ENCODE measurements at places on chromosomes 7 and 10.

- DNase-seq: no peak
These were observed 84.6 kb upstream of the CAPZA2 start for GRCh38 chr7:116777651-116778281.

DNA sequence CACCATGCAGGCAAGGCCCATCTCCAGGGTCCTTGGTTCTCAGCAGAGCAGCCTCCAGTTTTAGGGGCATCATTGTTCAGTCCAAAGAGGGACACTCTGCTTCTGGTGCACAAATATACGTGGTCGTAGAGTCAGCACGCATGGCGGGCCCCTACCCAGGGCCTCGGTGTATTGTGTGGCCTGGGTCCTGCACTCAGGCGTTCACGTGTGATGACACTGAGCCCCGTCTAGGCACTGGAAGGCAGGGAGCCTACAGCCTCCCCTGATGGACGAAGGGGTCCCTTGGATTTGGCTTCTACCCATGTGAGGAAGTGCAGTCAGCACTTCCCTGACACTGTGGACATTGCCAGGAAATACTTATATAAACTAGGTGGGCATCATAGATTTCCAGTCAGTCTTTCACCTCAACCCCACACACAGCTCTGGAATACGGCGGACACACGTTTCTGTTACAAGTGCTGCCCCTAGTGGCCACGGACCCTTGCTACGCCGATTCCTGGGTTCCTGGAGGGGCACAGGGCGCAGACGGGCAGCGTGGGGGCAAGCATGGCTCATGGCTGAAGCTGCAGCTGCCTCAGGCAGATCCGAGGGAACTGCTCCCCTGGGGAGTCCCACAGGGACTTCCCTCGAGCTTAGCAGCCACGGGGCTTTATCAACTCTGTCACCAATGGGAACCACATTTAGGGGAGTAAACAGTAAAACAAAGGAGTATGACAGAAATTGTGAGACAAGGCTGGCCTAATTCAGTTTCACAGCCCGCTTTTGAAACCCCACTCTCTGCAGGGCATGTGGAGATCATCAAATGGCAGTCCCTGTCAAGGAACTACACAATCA, 25.4 kb downstream of the AIFM2 start:
- no peak for DNase-seq

DNA sequence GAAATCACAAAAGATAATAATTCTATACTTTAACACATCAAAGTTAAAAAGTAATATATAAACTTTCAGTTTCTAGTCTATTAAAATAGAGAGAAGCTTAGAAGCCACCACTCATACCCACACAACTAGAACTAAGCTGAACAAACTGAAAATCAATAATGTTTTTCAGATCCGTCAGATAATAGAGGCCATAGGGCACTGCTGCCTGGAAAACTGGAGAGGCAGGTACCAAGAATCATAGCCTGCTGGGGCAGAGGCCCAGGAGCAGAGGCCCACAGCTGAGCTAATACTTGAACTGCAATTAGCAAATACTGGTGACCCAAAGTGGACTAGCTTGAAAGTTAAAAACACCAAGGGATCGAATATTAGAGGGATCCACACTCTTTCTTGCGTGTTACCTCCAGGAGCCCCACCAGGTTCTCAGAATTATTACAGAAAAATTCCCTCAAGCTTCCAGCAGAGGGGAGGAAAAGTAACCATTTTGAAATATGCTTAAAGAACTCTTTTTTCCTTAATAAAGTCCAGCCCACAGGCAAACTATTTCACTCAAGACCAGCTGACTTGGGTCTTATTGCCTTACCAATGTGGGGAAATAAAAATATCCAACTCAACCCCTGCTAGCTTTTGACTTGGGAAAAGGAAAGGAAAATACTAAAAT, 774.1 kb upstream of the IGFBP3 start:
- no peak for DNase-seq

GRCh38 chr7:69839782-69840181, 241.5 kb downstream of the AUTS2 start:
- DNase-seq: no peak

DNA sequence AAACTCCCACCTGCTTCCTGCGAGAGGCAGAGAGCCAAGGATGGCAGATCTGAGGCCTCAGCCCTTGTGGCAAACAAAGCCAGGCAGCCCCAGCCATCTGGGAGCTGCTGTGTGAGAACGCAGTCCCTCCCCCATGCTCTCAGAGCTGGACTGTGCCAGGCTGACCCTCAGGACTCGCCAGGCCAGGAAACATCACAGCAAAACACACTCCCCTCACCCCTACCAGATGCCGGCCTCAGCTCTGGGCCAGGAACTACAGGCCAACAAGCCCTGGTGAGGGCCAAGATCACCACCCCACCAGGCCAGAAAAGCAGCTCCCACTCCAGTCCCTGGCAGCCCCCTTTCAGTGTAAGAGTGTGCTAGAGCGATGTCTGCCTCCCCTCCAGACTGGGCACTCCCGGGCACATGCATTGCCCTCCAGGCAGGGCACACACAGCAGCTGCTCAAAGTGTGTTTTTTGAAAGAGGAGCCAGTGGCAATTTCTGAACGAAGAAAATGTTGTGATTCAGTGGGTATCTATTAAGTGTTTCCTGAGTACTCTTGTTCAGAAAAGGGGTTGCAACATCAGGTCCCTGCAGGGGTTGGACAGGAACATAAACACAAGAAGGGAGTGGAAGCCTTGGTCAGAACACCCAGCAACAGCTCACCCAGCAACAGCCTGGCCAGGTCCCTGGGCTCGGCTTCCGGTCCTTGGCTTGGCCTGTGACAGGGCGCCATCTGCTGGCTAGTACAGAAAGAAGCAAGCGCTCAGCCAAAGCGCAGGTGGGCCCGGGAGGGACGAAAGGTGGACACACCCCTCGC, 18.3 kb downstream of the LRRC20 start:
- peak; percentile 66 for DNase-seq

DNA sequence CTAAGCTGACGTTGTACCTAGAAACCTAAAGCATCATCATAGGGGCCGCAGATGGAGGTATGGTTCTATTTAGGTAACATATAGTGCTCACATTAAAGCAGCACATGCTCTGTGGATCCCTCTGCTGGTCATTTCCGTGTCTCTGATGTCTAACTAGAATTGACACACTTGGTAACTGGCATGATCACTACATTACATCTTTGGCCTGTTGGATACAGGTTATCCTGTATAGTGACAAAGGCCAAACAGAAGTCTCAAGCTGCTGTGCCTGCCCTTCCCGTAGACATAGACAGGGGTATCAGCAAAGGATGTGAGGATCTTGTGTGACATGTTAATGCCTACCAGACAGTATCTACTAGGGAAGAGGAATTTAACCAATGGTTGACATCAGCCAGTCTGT, 51.2 kb downstream of the KIF5B start:
- DNase-seq: no peak

DNA sequence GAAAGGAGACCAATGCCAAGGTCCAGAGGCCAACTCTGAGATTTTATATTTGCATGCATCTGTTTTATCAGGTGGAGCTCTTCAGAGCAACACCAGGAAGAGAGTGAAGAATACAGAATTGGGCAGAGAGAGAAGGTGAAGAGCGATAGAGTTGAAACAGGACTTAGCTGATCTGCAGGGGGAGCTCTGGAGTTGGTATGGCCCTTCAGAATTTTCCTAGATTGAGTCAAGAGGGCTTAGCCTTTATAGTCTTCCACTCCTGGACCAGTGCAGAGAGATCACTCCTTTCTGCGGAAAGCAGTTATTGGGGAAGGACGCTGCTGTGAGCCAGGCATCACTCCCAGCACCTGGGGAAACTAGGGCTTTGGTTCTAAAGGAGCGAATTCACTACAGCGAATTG, 105.0 kb upstream of the DGKB start:
- no peak for DNase-seq

DNA sequence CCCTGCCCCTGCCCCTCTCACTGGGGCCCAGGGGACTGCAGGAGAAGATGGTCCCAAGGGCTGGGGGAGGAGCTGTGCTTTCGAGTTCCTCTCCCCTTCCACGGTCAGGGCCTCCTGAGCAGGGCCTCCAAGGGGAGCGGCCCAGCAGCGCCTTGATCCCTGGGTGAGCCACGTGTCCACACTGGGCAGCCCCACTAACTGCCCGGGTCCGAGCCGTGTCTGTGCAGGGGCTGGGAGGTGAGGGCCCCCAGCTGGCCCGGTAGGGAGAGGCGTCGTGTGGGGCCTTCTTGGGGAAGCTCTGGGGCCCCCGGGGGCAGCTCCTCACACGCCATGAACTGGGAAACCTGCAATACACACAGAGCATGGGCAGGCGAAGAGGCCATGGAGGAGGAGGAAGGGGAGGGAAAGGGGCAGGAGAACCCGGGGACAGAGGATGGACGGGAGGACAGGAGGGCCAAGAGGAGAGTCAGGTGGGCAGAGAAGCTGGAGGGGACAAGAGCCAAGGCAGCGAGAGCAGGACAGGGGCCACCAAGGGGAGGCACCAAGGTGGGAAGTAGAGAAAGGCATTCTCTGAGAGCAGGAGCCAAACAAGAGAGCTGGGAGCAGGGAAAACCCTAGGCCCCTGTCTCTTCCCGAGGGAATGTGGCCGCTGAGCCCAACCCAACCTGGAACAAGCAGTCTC, 32.8 kb downstream of the KCNH2 start:
- DNase-seq: no peak

- DNase-seq: no peak
These were observed 1.6 kb upstream of the KBTBD2 start for GRCh38 chr7:32893207-32893524.

DNA sequence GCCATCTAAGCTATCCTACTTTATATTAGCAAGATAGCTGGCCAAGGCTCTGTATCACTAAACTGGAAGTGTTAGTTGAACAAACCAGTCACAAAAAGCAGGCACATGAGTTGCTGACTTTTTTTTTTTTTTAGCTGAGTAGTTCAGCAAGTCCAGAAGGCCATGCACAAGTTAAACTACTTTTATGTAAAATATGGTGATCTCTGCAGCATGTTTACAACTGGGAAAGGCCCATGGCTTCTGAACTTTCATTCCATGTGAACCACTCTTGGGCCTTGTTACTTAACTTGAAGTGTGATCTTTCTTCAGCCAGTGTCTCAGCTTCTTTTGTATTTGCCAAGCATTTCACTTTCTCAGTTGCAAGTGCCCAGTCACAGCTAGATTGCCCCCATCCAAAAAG, 78.5 kb downstream of the CALD1 start:
- DNase-seq: no peak

DNA sequence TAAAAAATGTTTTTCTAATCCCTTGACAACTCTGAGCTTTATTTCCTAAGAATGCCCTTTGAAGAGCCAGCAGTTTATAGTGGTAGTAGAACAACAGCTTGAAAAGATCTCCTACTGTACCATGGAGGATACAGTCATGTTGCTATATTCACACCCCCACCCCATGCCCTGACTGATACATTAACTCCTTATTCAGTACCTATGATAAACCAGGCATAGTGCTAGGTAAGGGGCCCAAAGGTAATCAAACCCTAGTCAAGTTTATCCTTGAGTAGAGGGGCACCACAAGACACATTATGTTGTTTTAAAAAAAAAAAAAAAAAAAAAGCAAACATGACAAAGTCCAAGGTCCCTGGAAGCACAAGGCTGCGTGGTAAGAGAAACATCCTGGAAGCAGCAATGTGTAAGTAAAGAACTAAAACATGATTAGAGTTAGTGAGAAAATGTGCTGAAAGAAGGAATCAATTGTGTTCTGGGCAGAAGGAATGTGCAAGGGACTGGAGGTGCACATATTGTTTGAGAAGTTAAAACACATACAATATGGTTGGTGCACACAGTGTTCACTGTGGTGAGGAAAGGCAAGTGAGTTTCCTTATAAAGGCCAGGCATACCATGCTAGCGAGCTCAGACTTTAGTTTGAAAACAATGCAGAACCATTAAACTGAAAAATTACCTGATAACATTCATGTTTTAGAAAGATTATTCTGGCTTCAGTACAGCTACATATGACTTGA, 51.2 kb downstream of the PDE1C start:
- DNase-seq: no peak

DNA sequence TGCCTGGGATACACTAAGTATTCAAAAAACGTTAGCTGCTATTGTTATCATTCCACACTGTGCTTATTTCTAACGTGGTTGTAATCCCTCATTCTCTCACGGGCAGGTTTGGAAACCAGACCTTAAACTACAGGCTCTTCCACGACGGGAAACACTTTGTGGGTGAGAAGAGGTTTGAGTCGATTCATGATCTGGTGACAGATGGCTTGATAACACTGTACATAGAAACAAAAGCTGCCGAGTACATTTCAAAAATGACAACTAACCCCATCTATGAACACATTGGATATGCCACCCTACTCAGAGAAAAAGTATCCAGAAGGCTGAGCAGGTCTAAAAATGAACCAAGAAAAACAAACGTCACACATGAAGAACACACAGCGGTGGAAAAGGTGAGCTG, 163.2 kb upstream of the PRR15 start:
- no peak for DNase-seq

GRCh38 chr10:128384831-128385230, 258.6 kb upstream of the MKI67 start:
- DNase-seq: no peak

DNA sequence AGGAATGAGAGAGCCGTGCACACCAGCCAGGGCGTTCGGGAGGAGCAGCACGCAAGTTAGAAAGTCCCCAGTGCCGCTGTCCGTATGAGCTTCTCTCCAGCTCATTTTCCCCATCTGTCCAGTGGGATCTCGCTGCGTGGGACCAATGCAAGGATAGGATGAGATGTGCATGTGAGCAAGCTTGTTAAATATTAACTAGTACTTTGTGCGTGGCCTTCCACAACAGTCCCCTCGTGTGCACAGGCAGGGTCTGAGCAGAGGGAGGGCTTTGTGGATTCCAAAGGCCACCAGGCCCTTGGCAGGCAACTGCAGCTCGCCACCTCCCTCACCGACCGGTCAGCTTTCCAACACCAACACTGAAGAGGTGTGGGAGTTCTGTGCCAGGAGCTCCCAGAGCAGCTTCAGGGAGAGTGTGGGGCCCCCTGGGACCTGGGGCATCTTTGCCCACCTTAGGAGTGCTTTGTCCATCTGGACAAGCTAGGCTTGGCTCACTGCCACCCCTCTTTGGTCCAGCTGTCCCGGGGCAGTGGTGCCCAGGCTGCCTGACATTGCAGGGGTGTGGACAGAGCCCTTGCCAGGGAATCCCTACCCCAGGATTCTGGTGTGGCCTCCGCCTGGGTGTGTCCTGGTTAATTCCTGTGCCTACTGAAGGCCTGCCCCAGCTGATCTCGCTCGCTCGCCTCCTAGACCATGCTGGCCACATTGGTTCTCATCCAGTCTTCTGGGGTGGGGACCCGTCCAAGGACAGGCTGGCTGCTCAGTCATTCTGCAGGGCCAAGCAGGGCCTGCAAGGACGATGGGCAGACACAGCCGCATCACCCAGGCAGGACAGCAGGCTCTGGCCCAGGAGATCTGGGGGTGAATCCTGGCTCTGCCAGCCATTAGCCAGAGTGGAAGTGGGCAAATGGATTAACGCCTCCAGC, 5.3 kb downstream of the FAM20C start:
- no peak for DNase-seq

Data from stimulated activated CD4-positive, alpha-beta T cell treated with anti-CD3 and anti-CD28 coated beads, Interleukin-1b, Interleukin-23, amount 100 ng/mL, for 1 hour (primary cell).